Smooth muscle cell of the pulmonary artery (primary cell): ENCODE measurements at places on chromosomes 6 and 20. TPM values are rescaled to one million over a fixed set of nuclear protein-coding genes. Genes with fewer than 3 reads are reported as not detected.

The ABHD16B gene
- not detected in 2 replicates for total RNA-seq

The ARMC12 gene
- total RNA-seq, result 0.26 TPM in 2 replicates

The DDO gene
- total RNA-seq, result 3.6 and 5.9 TPM in 2 replicates

The C2 gene
- 1.7 and 4.7 TPM in 2 replicates for total RNA-seq

The ASIP gene
- not detected in 2 replicates for total RNA-seq

The PLG gene
- total RNA-seq, result not detected in 2 replicates

The CDH26 gene
- total RNA-seq, result 0.17 and 0.59 TPM in 2 replicates

The RHAG gene
- not detected in 2 replicates for total RNA-seq

The CNKSR3 gene
- 2.5 and 5.6 TPM in 2 replicates for total RNA-seq

The CTAGE9 gene
- not detected in 2 replicates for total RNA-seq

The MROH8 gene
- total RNA-seq, result 0.59 and 1.5 TPM in 2 replicates
